Activated CD4-positive, alpha-beta T cell treated with anti-CD3 and anti-CD28 coated beads, Interleukin-2, amount 10 ng/mL, durations not matched to agents 24 days and 14 days (primary cell): ENCODE measurements at places on chromosomes 7 and 10. TPM values are rescaled to one million over a fixed set of nuclear protein-coding genes. Genes with fewer than 3 reads are reported as not detected.
A peak's percentile ranks its signal among the peaks of the same experiment; 100 is the strongest.

DNA sequence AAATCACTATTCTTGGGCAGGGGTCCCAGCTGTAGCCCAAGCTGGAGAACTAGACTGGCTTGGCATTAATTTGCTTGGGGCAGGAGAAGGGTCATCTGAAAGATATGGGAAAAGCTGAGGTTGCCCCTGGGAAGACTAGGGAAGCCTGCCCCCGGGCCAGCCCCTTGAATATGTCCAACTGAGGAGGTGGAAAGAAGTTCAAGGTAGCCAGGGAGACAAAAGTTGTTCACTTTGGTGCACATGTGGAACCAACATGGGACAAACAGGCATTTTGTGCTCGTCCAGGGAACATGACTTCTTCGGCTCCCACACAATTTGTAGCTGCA lies 1.4 kb upstream of the LRRC61 start:
- no peak for DNase-seq
- H3K27me3 ChIP-seq: no peaks in the 10 kb centered on the region
- peak overlapping the region; percentile 100 for H3K27ac ChIP-seq
- peak overlapping the region; percentile 99 for H3K4me3 ChIP-seq
- peaks cover 46% of the 10 kb centered on the region for H3K4me1 ChIP-seq

DNA sequence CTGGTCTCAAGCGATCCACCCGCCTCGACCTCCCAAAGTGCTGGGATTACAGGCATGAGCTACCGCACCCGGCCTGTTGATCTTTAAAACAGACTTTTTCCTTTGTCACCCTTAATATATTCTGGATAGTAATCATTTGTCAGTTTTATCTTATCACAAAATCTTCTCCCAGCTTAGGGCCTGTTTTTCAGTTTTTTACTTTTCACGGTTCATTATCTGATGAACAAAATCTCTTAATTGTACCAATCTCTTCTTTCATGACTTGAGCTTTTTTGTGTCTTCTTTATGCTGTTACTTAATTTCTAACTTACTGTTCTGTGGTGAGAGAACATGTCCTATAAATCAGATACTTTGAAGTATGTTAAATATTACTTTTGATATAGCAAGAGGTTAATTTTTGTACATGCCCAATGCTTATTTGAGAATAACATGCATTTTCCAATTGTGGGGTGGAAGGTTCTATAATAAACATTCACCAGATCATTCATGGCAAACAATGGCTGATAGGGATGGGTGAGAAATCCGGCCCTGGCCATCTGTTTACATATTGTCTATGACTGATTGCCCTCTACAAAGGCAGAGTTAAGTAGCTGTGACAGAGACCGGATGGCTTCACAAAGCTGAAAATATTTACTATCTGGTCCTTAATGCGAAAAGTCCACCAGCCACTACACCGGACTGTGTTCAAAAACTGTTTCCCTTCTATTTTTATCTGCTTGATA lies 5.3 kb downstream of the PAPOLB start:
- H3K36me3 ChIP-seq: no peaks in the 10 kb centered on the region
- peaks cover 3% of the 10 kb centered on the region for H3K4me1 ChIP-seq
- no peak overlapping the region for H3K4me3 ChIP-seq
- no peak overlapping the region for H3K27ac ChIP-seq

Gene FXYD4
- not detected in 2 replicates for total RNA-seq

DNA sequence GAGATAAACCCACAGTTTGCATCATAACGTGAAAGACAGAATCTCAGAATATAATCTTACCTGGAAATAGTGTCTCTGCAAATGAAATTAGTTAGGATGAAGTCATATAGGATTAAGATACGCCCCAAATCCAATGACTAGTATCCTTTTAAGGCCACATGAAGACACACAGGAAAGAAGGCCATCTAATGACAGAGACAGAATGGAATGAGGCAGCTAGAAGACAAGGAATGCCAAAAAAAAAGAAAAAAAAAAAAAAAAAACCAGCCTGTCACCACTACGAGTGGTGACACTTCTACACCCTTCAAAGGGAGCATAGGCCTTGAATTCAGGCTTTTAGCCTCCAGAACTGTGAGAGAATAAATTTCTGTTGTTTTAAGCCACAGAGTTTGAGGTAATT lies 82.9 kb downstream of the HYCC1 start:
- peaks cover 11% of the 10 kb centered on the region for H3K27me3 ChIP-seq
- H3K27ac ChIP-seq: no peak overlapping the region
- H3K4me1 ChIP-seq: no peaks in the 10 kb centered on the region
- no peak overlapping the region for H3K4me3 ChIP-seq

Gene NPY4R2
- total RNA-seq: not detected in 2 replicates

GRCh38 chr7:33471636-33472242 lies 342.4 kb downstream of the BBS9 start:
- no peaks in the 10 kb centered on the region for H3K27me3 ChIP-seq
- no peaks in the 10 kb centered on the region for H3K4me1 ChIP-seq
- no peaks in the 10 kb centered on the region for H3K36me3 ChIP-seq
- no peak overlapping the region for H3K4me3 ChIP-seq

Gene CAV2
- total RNA-seq: not detected in 2 replicates

Gene CCDC201
- not detected in 2 replicates for total RNA-seq

Gene SPDYE1
- total RNA-seq: not detected in 2 replicates

Gene VAX1
- not detected in 2 replicates for total RNA-seq

DNA sequence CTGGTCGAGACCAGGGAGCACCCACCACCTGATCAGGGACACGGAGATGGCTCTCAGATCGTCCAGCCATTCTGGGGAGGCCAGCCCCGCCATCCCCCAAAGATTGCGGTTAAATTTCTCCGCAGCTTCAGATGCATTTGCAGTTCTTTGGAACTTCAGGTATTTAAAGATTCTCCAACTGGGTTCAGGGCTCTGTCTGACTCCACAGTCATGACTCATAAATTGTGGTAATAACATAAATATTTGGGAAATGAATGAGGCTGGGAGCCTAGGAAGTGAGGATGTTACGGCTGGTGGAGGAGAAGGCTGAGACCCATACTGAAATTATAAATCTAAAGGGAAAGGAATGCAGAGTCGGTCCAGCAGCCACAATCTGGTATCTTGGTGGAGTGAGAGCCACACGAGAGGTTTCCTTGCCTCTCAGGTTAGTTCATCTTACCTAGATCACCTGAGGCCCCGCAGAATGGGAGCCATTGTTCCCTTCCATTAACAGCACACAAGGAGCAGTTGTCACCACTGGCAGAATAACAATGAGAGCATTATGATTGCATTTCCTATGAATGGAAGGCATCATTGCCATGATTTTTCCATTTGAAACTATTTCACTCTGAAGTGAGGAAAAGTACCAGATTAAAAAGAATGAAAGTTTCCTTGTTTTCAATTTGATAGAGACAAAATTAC lies 26.7 kb upstream of the DNAJB6 start:
- H3K4me3 ChIP-seq: no peak overlapping the region
- DNase-seq: no peak
- H3K27me3 ChIP-seq: no peaks in the 10 kb centered on the region
- no peaks in the 10 kb centered on the region for H3K36me3 ChIP-seq

DNA sequence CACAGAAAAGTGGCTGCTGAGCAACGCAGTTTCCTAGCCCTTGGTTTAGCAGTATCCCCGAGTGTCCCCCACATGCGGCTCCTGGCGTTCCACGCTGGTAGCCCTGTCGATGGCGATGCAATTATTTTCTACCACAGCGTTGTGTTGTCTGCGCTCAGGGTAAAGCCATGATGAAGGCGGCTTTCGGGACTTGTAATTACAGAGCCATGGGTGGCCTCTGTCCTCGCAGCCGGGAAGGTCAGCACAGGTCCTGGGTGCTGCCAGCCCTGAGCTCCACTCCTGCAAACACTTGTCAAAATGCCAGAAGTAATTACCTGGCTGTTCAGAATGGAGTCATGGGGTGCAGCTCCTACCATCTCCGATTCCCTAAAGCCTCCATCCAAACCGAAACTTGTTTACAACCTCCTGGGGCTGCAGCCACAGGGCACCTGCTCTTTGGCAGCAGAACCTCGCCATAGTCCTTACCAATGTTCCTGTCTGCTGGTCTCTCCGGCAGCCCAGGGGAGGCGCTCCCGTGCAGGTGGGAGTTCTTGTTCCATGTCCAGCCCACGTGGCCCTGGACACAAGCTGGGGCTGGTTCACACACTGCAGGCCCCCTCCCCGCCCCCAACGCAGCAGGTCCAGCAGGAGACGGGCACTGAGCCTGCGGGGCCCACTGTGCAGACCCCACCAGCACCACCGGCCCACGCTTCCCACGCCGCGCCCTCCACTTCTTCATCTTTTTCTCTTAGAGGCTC lies 512.6 kb downstream of the PTPRN2 start:
- H3K36me3 ChIP-seq: no peaks in the 10 kb centered on the region
- H3K4me1 ChIP-seq: no peaks in the 10 kb centered on the region

GRCh38 chr10:49362596-49363260 lies 33.2 kb downstream of the DRGX start:
- no peak overlapping the region for H3K27ac ChIP-seq
- no peaks in the 10 kb centered on the region for H3K36me3 ChIP-seq
- no peaks in the 10 kb centered on the region for H3K4me1 ChIP-seq
- no peaks in the 10 kb centered on the region for H3K27me3 ChIP-seq
- no peak for DNase-seq

Gene DIP2C
- total RNA-seq: 1.4 and 1.9 TPM in 2 replicates

DNA sequence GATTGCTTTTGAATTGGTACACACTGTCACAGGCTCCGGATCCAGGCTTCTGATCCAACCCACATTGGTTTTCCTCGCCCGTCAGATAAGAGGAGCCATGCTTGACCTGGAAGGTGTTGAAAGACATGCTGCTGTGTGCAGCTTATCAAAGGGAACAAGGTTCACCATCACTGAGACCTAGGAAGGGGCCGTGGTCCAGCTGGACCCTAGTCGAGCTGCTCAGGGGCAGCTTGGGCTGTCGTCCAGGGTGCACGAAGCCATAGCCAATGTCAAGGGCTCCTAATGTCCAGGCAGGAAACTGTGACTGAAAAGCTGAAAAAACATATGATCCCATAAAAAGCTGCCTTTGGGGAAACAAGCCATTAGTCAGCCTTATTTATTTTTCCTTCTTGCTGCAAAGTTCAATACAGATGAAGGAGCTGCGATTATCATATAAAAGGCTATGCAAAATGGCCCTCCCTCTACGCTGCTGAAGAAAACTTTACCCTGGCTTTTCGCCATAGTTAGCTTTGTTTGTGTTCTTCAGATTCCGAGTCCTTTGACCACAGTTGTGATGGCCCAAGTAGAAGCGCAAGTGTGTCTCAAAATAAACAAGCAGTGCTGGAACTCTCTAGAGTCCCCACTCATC lies 118.0 kb downstream of the CREB5 start:
- no peaks in the 10 kb centered on the region for H3K4me1 ChIP-seq
- no peaks in the 10 kb centered on the region for H3K36me3 ChIP-seq
- H3K4me3 ChIP-seq: no peak overlapping the region
- H3K27ac ChIP-seq: no peak overlapping the region

Gene GIMAP8
- total RNA-seq: 7.9 and 8.5 TPM in 2 replicates

Gene KCNMA1
- not detected in 2 replicates for total RNA-seq

DNA sequence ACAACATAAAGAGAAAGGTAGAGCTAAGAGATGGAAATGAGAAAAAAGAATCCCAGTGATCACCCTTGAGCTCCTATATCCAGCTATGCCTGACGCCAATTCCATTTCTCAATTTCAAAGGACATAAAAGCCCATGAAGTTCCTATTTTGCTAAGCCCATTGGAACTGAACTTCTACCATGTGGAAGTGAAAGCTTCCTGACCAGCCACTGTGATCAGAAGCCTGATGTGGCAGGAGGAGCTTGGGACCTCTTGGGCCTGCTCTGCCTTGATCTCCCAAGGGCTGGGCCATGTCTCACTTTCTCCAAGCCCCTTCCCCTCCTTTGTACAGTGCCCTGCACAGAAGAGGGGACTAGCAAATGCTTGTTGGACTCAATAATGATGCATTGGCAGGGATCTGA lies 52.7 kb downstream of the PRLHR start:
- H3K27ac ChIP-seq: no peak overlapping the region
- no peak overlapping the region for H3K4me3 ChIP-seq
- H3K27me3 ChIP-seq: peaks cover 50% of the 10 kb centered on the region
- DNase-seq: peak; percentile 46
- H3K4me1 ChIP-seq: no peaks in the 10 kb centered on the region

Gene SPDYE2B
- total RNA-seq: not detected in 2 replicates

DNA sequence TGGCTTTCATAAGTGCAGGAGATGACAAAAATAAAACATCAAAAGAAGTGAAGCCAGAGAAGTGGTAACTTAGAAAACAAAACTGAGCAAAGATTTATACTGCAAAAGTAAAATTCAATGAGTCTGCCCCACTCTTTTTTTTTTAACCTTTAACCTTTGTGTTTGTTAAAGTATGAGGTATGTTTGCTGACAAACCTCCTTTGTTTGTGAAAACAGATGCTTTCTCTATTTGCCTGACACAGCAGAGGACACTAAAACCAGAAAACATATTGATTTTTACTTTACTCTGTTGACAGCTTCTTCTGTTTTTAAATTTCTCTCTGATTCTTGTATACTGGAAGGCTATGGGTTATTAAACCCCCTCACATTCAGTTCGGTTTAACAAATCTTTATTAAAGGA lies 57.6 kb downstream of the SGMS1 start:
- H3K4me3 ChIP-seq: no peak overlapping the region
- DNase-seq: no peak
- H3K36me3 ChIP-seq: peaks cover 3% of the 10 kb centered on the region
- no peaks in the 10 kb centered on the region for H3K27me3 ChIP-seq
- H3K4me1 ChIP-seq: peaks cover 4% of the 10 kb centered on the region
- H3K27ac ChIP-seq: no peak overlapping the region

GRCh38 chr7:144384071-144384470 lies 19.4 kb downstream of the NOBOX start:
- H3K4me3 ChIP-seq: no peak overlapping the region
- H3K4me1 ChIP-seq: peaks cover 12% of the 10 kb centered on the region
- no peak for DNase-seq
- H3K36me3 ChIP-seq: peaks cover 4% of the 10 kb centered on the region

Gene HMX3
- total RNA-seq: not detected in 2 replicates

DNA sequence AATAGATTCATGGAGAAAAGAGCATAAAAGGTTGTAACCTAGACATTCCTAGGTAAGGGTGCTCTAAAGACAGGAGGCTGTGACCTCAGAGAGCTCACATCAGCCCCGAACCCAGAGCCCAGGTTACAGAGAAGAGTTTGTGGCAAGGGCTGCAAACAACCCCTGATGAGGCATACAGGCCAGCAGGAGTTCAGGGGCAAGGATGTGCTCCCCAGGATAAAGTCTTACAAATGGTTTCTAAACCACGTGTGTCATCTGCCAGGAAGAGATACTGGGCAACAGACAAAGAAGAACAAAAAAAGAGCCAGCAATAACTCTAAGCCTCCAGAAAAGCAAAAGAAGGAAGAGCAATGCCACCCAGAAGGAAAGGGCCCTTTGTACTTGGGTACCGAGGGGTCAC lies 27.7 kb downstream of the NCAPG2 start:
- H3K27ac ChIP-seq: peak overlapping the region; percentile 46
- peaks cover 61% of the 10 kb centered on the region for H3K36me3 ChIP-seq
- H3K27me3 ChIP-seq: no peaks in the 10 kb centered on the region
- no peak for DNase-seq
- H3K4me3 ChIP-seq: no peak overlapping the region
- peaks cover 22% of the 10 kb centered on the region for H3K4me1 ChIP-seq

DNA sequence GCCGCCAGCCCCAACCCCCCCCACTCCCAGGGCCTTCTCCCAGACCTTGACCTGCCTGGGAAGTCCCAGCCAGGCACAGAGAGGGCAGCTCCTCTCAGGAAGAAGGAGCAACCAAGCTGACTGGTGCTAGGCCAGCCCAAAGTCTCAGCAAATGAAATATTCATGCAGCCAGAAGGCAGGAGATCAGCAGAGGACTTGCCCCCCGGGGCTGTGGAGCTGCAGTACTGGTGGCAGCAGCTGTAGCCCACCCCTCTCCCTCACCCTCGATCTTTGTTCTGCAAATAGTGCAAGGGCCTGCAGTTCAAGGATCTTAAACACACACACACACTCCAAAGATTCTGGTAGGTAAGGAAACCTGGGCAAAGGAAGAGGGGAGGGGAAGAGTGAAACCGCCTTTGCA lies 3.5 kb upstream of the SRRM3 start:
- DNase-seq: no peak
- no peak overlapping the region for H3K4me3 ChIP-seq
- peaks cover 2% of the 10 kb centered on the region for H3K27me3 ChIP-seq
- H3K36me3 ChIP-seq: no peaks in the 10 kb centered on the region
- no peak overlapping the region for H3K27ac ChIP-seq

Gene MEIG1
- total RNA-seq: not detected in 2 replicates
